ENCODE measurements at places on chromosomes 4 and X.

- DNase-seq = no peak
Measured at GRCh38 chr4:87120411-87121162, 99.8 kb downstream of the KLHL8 start.

GRCh38 chr4:155478336-155478835 is 101.6 kb upstream of the MAP9 start:
- DNase-seq = no peak

- DNase-seq = no peak
Measured at GRCh38 chr4:170675568-170676262, 586.0 kb upstream of the AADAT start.

GRCh38 chr4:77263247-77263646 is 106.2 kb downstream of the CCNG2 start:
- no peak for DNase-seq

DNA sequence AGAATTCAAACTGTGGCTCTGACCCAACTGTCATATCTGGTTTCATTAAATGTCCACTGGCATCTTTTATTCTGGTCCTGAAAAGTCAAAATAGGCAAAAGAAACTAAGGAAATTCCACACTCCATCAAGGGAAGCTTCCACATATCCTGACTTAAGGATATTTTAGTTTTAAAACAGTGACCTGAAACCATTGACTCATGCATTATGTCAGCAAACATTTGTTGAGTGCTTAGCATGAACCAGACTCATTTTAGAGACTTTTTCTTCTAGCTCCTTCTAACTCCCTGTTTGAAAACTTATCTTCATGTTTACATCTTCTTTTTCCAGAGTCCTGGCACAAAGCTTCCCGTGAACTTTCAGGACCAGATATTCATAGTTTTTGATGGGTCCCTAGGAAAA is 6.9 kb upstream of the CXCL1 start:
- no peak for DNase-seq

- no peak for DNase-seq
Measured at GRCh38 chrX:45803383-45803921, 602.8 kb upstream of the DIPK2B start.

GRCh38 chr4:16162891-16163290 is 63.4 kb downstream of the TAPT1 start:
- no peak for DNase-seq

DNA sequence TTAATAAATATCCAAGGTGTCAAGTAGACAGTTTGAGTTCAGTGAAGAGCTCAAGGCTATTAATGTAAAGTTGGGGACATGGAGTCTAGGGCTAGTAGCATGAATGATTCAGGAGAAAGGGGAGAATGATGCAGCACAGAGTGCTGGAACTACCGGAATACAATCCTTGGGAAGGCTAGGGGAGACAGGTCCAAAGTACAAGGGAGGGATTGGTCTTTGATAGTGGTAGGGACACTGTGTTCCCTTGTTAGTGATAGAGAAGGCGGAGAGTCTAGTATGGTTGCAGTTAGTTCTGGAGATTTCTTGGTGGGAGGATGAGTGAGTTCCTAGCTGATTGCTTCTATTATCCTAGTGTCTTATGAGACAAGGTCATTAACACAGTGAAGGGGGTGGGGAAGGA is 8.7 kb downstream of the GCNA start:
- no peak for DNase-seq

DNA sequence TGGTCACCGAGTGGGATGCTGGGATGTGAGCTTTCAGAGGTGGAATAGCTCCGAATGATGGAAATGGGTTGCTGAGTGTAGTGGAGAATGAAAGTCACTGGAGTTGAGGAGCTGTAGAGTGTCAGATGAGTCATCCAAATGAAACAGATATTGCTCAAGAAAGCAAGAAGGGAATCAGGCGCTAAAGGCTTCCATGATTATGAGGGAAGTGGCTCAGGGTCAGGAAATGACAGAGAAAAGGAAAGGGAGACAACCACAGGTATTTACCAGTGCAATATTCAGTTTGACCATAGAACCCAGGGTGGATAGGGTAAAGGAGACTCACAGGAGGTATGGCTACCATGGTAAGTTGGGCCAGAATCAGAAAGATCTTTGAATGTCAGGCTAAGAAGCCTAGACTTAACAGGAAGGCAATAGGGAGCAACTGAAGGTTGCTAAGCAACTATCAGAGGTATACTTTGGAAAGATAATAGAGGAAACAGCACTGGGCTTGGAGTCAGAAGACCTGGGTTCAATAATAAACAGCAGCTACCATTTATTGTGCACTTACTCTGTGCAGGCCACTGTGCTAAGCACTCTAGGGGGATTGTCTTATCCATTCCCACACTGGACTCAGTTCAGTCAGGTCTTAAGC is 11.7 kb downstream of the LAS1L start:
- no peak for DNase-seq

- no peak for DNase-seq
Measured at GRCh38 chr4:4849106-4849505, 10.4 kb upstream of the MSX1 start.

- no peak for DNase-seq
Measured at GRCh38 chrX:54786967-54787366, 11.1 kb downstream of the ITIH6 start.

- no peak for DNase-seq
Measured at GRCh38 chr4:183618681-183619080, 40.3 kb downstream of the RWDD4 start.

DNA sequence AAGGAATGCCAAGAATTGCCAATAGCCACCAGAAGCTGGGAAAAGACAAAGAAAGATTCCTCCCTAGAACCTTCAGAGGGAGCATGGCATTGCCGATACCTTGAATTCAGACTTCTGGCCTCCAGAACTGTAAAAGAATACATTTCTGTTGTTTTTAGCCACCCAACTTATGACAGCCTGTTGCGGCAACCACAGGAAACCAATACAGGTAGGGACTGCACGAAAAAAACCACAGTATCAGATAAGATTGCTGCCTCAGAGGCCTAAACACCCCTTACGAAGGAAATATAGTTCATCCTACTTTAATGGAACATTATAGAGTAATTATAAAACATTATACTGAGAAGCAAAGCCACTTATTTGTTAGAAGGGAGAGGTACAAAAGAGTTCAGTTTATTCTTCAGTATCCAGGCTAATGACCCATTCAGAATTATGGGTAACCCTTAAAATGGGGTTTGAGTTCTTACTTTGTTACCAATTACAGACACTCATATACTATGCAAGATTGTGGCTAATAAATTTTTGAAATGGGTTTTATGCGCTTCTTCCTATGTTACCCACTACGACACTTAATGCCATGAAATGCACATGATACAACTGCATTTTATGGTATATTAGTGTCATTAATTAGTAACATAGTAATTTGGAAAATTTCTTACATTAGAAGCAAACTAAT is 37.4 kb upstream of the SMIM10L2A start:
- peak; percentile 82 for DNase-seq

- DNase-seq = no peak
Measured at GRCh38 chr4:121712783-121713182, 16.0 kb upstream of the ANXA5 start.

GRCh38 chr4:157052429-157053040 is 23.4 kb upstream of the GLRB start:
- no peak for DNase-seq
